GF-D8 (cell line): ENCODE measurements at places on chromosomes 3 and 15.

DNA sequence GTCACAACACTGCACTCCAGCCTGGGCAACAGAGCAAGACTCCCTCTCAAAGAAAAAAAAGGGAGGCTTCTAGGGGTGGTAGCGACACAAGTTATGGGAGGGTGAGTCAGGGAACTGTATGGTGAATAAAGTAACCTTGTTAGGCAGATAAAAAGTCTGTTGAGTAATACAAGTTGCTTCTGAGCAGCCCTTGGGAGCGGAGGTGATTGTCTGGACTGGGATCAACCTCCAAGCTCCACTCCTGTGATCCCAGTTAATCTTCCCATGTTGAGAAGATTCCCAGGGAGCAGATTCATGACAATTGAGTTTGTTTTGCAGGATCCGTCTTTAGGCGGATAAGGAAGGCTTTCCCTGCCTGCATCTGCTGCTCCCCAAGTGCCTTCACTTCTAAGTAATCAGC, 335.9 kb downstream of the THSD4 start:
- no peak for DNase-seq

- DNase-seq = no peak
These were observed 13.5 kb upstream of the ACSBG1 start for GRCh38 chr15:78247911-78248310.

DNA sequence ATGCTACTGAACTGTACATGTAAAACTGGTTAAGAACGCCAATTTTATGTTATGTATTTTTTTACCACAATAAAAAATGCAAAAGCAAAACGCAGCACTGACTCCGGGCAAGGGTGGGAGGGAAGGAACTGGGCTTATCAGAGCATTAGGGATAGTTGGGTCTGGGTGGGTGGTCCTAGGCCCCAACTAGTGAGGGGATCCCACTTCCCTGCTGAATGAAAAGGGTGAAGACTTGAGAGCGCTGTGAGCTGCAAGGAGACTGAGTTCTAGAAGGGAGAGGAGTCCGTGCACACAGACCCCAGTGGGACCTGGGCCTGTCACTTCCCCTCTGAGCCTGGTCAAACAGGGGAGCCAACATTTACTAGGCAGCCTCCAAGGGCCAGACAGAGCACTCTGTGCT, 98.6 kb downstream of the TPRA1 start:
- no peak for DNase-seq

DNA sequence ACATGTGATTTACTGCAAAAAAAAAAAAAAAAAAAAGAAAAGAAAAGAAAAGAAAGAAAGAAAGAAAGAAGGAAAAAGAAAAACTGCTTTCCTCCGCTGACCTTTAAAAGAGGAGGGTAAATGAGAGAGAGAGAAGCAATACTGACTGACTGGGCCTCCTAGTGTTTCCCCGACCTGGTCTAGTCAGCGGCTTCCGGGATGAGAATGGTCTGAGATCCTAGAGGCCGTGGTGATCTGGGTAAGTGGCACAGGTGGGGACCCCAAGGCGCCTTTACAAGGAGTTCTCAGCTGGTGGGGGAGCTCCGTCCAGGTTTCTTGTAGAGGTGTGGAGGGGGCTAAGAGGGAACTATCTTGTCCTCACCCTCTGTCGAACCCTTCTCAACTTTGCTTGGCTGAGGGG, 223.1 kb downstream of the MEIS2 start:
- DNase-seq = no peak

DNA sequence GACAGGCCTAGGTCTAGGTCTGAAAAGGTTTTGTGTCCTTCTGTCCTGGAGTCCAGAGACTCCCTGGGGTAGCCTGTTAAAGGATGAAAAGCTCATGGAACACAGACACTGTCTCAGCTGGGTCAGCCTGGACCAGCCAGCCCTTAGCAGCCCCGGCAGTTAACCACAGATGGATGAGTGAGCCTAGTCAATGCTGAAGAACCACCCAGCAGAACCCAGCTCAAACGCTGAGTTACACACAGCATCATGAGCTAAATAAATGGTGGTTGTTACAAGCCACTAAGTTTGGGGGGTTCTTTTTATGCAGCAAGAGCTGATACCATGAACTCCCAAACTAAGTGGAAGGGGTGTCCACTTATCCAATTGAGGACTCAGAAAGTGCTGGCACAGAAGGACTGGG, 472.8 kb upstream of the PROK2 start:
- DNase-seq = no peak

- DNase-seq = no peak
These were observed 423.0 kb upstream of the THBS1 start for GRCh38 chr15:39157882-39158281.

DNA sequence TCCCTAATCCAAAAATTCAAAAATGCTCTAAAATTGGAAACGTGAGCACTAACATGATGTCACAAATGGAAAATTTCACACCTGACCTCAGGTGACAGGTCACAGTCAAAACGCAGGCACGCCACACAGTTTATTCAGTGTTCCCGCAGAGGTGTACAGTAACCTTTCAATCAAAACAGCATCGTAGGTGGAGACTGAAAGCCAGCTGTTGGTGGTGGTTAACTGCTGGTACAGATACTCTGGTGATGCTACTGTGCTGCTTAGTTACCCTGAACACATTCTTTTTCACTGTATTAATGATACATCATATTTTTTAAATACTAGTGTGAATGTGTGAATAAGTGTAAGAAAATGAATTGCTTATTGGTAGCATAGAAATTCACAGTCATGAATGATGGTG, 23.8 kb downstream of the RAB11A start:
- DNase-seq = no peak

GRCh38 chr3:184553385-184553784, 8.2 kb upstream of the EPHB3 start:
- DNase-seq = no peak

- no peak for DNase-seq
These were observed 73.8 kb downstream of the GOLIM4 start for GRCh38 chr3:168021737-168022450.

GRCh38 chr3:32493437-32494414, 8.9 kb downstream of the CMTM6 start:
- DNase-seq = no peak

GRCh38 chr15:26882616-26883365, 15.9 kb downstream of the GABRA5 start:
- DNase-seq = no peak

GRCh38 chr3:120489421-120489820, 38.6 kb upstream of the FSTL1 start:
- DNase-seq = no peak

- DNase-seq = no peak
These were observed 20.8 kb upstream of the SRP14 start for GRCh38 chr15:40059821-40060220.

GRCh38 chr15:70793694-70794093, 30.3 kb upstream of the UACA start:
- DNase-seq = no peak
